GM12865 (cell line): ENCODE measurements at places on chromosomes 12 and 14.

GRCh38 chr12:13342971-13343370, 146.4 kb downstream of the EMP1 start:
- peak; percentile 23 for DNase-seq

DNA sequence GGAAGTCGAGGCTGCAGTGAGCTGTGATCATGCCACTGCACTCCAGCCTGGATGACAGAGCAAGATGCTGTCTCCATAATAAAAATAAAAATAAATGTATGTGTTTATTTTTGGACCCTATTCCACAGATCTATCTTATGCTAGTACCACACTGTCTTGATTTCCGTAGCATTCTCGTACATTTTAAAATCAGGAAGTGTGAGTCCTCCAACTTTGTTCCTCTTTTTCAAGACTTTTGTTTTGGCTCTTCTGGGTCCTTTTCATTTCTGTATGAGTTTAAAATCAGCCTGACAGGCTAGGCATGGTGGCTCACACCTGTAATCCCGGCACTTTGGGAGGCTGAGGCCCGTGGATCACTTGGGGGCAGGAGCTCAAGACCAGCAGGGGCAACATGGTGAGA, 25.8 kb downstream of the DAO start:
- no peak for DNase-seq

DNA sequence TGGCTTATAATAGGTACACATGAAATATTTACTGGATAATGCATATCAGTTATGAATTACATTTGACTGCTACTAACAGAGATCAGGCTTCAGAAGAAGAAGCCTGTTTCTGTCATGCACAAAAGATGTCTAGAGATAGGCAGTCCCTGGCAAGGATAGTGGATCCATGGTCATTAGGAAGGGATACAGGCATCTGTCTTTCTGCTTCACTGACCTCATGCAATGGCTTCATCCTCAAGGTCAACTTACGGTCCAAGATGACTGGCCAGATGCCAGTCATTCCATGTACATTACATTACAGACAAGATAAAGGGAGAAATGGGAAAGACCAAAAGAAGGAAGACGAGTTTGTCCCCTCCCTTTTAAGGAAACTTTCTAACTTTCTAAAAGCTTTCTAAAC, 94.0 kb downstream of the NUAK1 start:
- no peak for DNase-seq

DNA sequence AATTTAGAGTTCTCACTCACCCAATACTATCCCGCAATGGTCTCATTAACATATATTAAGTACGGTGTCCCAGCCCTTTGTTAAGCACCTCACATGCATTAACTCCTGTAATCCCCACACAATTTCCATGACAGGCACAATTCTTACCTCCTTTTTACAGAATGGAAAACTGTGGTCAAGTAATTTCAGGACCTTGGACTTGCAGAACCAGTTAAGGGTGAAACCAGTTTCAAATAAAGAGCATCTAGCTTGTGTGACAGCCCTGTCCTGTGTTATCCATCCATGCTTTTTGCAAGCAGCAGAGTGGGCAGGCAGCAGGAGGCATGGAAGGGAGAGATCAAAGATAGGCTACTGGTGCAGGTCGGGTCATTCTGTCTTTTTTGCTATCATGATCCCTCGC, 470.8 kb downstream of the NELL2 start:
- DNase-seq = no peak

DNA sequence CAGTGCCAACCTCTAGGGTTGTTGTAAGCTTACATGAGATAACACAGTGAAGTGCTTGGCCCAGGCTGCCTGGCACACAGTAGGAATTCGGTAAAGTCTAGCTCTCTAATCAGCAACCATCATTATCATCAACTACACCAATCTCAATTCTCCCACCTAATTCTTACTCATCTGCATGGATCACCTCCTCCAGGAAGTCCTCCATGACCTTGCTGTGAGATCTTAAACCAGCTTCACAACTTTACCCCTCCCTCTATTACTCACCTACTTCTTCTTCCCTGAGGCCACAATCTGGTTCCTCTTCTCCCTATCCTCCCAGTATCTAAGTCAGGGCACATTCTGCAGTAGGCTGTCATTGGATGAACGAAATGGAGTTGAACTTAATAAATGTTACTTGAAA, 67.3 kb downstream of the GSC start:
- DNase-seq = no peak

GRCh38 chr14:94011795-94012194, 14.3 kb upstream of the OTUB2 start:
- DNase-seq = peak; percentile 65

DNA sequence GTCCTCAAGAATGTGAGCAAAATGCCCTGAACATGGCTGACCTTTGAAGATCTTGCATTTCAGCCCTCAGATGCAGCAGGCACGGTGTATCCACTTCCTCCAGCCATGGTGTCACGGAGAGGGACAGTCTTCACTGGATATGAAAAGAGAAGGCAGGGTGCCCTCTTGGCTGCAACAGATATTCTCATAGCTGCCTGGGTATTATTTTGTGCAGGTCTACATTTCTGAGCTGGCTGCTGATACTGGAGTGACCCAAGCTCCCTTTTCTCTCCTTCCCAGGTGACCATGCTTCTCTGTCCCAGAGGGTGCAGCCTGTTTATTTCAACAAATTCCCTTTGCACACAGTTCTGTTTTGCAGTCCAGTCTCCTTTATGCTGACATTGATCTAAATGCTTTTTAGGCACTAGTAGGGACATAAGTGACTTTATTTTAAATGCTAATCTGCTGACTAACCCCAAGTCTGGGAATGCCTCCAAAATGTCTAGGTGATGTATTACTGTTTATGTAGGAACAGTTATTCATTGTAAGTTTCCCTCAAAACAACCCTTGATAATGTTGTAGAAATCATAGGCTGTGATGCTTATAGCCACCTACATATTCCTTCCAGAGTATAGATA, 17.4 kb upstream of the PYGL start:
- no peak for DNase-seq
